ENCODE measurements at places on chromosomes 16 and 17.

DNA sequence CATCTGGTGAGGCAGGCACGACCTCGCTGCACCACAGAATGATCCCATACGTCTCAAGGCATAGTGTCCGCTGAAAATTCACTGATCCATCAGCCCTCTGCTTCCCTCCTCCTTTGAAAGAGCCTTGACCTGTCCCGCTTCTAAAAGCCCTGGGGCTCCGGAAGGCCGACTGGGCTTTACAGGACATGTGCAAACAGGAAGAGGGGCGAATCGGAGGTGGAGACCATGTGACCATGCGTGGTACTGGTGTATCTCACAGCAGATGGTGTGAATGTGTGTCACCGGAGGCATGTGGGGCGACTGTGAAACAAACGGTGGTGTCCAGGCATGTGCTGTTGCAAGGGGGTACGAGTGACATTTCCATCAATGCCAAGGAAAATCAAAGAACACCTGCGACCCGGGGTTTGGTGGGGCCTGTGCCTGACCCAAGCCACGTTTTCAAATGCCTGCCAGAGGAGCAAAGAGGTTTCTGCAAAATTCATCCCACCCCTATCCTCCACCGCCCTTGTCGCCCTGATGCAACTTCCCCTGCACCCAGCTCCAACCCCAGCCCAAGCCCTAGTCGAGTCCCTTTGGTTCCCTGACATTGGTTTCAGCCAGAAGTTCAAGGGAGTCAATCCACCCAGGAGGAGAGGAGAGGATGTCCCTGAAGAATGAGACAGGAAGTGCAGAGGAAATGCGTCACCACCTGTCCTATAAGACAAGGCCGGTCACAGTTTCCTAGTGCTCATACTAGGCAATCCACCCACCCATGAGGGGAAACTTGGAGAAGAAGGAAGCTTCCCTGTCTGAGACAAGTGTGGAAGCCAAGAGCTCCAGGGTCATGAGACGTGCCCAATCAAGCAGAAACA is 5.9 kb upstream of the KCNJ18 start:
- no peak for DNase-seq

DNA sequence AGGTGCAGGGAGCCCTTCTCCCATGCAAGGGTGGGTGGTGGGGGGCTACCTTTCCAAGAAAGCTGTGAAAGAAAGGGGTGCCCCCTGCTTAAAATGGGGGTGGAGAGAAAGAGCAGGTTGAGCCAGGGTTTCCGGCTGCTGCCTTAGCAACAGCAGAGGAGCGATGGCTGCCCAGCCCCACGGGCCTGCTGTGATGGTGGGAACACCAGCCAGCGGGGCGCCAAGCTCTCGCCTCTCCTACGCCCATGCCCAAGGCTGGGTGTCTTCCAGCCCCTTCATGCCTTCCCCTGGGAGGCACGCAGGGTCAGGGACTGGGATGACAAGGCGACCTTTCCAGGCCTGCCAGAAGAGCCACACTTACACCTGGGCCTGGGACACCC is 3.0 kb downstream of the FMNL1 start:
- no peak for DNase-seq

- peak; percentile 69 for DNase-seq
Measured at GRCh38 chr16:23914946-23915530, 79.3 kb downstream of the PRKCB start.

DNA sequence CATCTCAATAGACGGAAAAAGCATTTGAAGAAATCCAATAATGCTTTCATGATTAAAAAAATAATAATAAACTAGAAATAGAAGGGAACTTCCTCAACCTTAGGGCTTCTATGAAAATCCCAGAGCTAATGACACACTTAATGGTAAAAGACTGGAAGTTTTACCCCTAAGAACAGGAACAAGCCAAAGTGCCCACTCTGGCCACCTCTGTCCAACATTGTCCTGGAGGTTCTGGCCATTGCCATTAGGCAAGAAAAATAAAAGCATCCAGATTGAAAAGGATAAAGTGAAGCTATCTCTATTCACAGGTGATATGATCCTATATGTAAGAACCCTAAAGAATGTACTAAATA is 2.5 kb upstream of the LITAF start:
- no peak for DNase-seq

DNA sequence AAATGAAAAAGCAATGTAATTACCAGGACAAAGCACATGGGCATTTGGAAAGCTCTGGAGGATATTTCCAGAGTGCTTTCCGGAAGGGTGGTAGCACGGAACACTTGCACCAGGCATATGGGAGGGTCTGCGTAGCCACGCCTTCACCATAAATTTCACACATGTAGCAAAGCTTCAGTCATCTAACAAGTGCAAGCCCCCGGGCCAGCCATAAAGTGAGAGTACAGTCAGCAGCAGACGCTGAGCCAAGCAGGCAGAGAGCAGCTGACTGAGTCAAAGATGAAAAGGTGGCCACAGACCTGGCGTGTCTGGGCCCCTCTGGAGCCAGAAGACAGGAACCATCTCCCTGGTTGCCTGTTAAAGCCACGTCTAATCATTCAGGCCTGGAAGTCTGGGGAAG is 130.6 kb downstream of the SEC14L1 start:
- DNase-seq: no peak

Measured in DMS153 (cell line).